ENCODE measurements at places on chromosomes 1 and 21.

DNA sequence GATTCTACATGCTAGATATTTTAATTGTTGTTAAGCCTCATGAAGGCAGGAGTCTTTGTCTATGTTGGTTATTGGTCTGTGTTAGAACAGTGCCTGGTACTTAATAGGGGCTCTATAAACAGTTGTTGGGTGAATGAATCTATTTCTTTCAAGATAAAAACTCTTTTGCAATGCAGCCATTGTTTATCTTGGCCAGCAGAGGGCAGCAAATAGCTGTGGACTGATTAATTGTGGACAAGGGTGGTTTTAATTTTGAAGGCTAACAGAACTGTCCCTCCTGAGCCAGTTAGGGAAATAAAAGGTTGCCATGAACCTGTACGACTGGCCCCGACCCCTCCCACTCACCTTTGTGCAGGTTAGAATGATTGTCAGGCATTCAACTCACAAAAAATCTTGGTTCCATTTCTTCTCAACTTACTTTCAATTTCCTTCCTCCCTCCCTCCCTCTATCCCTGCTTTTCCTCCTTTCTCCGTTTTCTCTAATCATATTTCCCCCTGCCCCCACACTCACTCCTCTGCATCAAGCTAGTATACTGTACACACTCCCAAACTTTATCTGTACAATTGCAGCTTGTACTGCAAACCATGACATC lies 66.3 kb upstream of the DIRAS3 start:
- DNase-seq = peak; percentile 60

DNA sequence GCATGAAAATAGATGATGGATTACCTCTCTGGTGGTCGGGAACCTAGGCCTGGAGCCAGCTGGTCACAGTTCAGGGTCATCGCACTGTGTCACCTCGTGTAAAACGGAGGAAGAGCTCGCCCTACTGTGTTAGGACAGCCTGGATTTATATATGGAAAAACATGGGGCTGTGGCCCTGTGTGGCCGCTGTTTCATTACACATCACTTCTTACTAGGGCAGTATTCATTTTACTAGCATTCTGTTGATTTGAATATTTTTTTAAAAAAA lies 104.5 kb upstream of the COL6A1 start:
- no peak for DNase-seq

GRCh38 chr21:24976238-24976637 lies 631.0 kb downstream of the MRPL39 start:
- DNase-seq = peak; percentile 70

DNA sequence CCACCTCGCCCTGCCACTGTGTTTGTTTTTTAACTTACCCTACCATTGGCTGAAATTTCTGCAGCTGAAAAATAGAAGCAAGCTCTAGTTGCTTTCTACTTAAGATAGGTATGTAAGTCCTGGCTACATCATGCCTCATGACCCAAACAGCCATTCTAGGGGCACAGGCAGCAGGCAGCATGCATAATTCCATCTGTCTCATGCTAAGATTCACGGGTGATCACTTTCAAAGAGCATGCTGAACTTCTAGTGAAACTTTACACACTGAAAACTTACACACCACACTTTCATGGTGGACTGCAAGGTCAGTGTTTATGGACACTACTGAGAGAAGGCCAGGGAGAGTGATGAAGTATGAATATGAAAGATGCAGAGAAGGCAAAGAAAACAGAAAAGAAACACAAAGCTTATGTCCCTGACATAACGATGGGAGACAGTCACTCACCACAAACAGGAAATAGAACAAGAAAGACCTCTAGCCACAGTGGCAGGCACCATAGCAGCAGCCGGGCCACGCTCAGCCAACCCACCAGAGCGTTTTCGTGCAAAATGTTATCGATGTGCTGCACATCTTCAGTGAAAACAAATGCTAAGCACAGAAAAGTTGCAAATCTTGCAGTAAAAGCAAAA lies 102.3 kb upstream of the TIAM1 start:
- DNase-seq = peak; percentile 73

DNA sequence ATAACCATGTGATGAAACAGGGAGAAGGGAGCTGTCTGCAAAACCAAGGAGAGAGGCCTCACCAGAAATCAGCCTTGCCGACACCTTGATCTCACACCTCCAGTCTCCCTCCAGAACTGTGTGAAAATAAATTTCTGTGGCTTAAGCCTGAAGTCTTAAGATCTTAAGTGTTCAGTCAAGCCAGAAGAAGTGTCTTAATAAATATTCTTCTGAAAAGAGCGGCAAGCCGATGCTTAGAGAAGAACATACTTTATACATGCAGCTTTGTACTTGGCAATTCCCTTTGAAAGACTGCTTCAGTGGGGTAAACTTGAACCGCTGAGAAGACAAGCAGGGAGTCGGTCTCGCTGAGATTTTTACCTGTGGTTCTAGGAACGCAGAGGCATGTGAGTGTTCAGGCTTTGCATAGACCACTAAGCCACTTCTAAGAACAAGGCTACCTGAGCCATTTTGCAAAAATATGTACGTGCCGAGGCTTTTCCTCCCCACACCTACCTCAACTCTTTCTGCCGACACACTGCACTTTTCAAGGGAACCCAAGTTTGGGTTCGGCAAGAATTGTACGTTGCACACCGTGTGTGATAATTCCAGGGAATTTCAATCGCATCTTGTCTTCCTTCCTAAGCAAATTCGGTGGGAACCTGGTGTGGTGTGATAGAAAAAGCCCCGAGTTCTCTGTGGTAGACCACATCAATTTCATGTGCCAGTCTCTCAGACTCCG lies 3.4 kb downstream of the RUNX1 start:
- DNase-seq = no peak

GRCh38 chr1:208544053-208544452 lies 299.9 kb upstream of the PLXNA2 start:
- no peak for DNase-seq

DNA sequence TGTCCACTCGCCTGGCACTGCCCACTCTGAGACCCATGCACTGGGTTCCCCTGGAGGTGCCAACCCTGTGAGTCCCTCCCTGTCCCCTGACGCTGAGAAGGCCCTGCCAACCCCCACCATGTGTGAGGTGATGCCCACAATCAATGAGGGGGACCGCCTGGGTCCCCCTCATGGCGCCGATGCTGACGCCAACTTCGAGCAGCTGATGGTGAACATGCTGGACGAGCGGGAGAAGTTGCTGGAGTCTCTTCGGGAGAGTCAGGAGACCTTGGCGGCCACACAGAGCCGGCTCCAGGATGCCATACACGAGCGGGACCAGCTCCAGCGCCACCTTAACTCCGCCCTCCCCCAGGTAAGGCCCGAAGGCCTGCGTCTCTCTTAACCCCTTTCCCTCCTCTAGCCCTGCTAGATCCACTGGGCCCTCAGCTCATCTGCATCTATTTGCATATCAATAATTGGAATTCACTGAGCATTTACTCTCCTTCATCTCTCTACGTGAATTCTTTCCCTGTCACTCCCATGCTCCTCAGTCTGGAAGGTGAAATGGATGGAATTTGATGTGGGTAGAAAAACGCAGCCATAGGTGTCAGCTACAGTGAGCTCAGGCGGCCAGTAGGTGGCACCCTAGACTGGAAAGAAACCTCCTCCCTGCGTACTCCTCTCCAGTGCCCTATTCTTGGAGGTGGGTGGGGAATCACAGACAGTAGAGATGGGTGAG lies 12.8 kb downstream of the PPFIA4 start:
- peak; percentile 84 for DNase-seq

GRCh38 chr1:160086456-160086892 lies 5.1 kb downstream of the KCNJ9 start:
- DNase-seq = no peak

- DNase-seq = no peak
Measured at GRCh38 chr1:177130451-177130945, 34.0 kb downstream of the ASTN1 start.

DNA sequence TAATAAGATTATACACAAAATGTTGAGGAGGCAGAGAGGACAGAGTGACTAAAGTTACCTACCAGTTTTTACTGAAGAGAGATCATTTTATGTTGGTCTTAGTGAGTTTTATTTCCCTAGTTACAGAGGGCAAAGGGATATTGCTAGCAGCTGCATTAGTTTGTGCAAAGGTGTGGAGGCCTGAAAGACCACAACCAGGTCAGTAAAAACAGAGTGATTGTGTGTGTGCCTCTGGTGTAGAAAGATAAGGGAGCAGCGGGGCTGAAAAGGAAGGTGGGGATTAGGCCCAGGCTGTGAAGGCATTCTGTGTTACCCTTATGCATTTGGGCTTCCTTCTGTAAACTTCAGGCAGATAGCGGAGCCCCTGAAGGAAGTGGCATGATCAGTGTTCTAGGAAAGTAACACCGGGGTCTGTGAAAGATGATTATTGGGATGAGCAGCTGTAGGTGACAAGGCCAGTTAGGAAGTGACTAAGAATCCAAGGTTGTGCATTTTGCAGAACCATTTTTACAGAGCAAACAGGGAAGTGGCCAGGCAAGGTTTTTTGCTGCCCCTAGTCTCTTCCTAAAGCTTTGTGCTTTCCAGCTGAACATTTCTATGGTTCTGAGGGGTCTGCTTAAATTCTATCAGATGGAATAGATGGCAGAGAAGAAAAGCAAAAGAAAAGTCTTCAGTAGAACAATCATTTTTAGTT lies 3.7 kb downstream of the GADD45A start:
- DNase-seq = no peak

DNA sequence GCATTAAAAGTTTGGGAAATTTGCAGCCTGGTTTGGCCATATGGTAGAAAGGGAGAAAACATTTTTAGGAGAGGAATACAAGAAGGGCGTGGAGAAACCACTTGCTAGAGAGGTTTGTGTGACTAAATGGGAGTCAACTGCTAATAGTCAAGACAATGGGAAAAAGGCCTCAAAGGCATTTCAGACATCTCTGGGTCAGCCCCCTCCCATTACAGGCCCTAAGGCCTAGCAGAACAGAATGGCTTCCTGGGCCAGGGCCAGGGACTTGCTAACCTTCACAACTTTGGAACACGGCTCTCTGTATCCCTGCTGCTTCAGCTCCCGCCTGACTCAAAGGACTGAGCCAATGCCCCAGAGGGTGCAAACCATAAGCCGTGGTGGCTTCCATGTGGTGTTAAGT lies 752.3 kb upstream of the ADAMTS5 start:
- DNase-seq = no peak

DNA sequence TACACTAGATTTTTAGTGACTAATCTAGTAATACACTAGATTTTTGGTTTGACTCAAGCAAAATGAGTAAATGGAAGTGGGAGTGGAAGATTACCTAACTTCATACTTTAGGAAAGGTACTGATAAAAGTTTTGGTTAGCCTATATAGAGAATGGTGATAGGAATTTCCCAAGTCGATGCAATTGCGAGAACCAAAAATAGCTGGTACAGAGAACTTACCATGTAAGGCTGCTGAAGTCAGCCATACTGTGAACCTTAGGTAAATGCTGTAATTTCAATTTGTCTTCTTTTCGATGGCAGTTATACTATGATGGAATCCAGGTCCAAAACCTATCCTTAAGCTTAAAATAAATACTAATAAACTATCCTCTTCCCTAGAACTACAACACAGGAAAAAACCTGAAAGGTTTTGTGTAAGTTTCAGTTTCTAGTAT lies 4.6 kb downstream of the PNRC2 start:
- peak; percentile 11 for DNase-seq

DNA sequence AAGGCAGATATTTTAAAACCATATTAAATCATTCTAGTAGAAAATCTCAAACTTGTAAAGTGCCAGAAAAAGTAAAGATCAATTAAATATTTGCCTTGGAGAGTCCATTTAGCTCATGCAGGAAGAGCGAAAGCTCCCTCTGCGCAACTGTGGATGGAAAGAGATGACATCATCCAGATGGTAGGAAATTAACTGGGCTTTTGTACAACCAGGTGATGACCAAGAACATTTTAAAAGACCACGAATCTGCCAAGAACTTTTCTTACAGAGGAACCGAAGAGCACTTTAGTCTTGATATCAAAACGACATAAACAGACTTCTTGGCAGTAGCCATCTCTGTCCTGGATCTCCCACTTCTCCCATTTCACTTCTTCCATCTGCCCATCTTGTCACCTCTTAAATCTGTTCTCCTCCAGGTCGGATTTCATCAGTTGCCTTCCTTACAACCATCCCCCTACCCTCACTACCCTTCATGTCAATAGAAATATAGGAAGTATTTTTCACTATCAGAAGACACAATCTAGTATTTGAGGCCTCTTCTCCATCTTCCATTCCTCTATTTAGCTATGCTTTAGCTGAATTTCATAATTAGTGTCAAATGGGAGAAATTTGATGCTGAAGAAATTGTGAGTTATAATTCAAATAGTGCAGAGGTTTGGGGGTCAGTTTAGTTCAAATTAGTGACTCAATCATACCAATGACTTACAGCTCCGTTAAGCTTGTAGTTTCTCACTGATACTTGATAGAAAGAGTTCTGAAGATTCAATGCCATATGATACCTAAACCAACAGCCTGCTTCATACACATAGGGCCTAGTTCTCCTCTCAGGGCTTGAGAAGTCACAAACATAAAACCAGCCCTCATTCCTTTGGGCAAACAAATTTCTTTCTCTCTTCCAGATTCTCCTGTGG lies 22.0 kb upstream of the DNASE2B start:
- no peak for DNase-seq

- DNase-seq = peak; percentile 24
Measured at GRCh38 chr1:44677201-44677766, 2.8 kb downstream of the ARMH1 start.

- no peak for DNase-seq
Measured at GRCh38 chr1:236391008-236391407, 3.1 kb upstream of the EDARADD start.

DNA sequence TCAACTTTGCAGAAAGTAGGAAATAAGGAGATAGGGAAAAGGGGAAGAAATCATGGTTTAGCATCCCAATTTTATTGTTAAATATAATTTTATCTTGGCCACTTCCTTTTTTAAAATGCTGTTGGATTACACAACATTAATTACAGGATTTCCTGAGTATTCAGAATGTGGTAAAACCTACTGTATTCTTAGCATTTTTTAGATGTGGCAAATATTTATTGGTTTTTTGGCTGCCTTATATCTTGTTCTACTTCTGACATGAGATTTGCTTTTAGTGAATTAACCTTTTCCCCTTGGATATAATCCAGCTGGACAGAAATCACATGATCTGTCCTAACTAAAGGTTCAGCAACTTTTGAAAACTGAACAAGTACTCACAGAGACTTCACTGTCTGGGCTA lies 104.9 kb downstream of the PTGS2 start:
- no peak for DNase-seq

- no peak for DNase-seq
Measured at GRCh38 chr1:201259476-201260235, 23.6 kb upstream of the PKP1 start.

- DNase-seq = no peak
Measured at GRCh38 chr1:2632561-2633361, at the start of gene MMEL1. Gene MMEL1, minus strand, starts transcription at chr1:2633016. Its CDS starts 3,532 bp downstream, at chr1:2629484.

DNA sequence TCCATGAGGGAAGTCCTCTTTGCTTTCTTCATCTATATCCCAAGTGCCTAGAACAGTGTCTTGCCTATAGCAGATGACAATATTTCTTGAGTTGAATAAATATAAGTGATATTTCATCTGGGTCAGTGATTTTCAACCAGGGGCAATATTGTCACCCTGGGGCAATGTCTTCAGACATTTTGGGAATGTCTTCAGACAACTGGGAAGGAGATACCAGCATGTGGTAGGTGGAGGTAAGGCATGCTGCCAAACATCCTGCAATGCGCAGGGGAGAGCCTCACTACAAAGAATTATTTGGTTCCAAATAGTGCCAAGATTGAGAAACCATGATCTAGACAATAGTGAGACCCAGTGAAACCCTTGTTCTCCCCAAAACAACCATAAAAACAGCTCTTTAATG lies 54.7 kb downstream of the C1orf94 start:
- no peak for DNase-seq

Measured in MM.1S (cell line).